BE2C (cell line): ENCODE measurements at places on chromosomes 13 and 19.
A peak's percentile ranks its signal among the peaks of the same experiment; 100 is the strongest.

DNA sequence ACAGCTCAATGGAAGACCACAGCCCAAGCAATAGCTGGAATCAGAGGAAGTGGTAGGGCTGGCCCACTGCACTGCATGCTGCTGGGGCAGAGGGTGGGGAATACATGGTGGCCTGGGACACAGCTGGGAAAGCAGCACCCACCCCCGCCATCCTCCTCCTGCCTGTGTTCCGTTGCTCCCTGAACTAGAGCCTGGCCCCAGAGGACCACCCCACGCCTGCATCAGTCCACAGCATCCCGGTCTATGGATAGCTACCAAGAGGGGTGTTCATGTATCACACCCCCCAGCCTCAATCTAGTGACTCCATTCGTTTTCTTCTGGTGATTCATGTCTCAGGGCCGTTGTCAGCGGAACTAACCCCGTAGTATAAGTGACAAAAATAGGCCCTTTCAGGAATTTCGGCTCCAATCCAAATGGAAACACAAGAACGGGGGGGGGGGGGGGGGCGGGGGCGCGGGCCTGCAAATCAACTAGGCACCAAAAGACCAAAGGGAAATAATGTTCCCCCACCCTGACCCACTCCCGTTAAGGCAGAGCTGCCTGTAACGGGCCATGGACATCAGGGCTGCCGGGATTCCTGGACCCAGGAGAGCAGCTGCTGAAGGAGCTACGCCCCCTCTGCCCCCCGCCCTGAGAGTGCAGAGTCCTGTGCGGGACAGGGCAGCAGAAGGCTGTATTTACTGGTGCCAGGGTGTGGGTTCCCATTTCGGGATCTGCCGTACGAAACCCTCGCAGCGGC lies 18.9 kb upstream of the EPHX3 start:
- DNase-seq = no peak

DNA sequence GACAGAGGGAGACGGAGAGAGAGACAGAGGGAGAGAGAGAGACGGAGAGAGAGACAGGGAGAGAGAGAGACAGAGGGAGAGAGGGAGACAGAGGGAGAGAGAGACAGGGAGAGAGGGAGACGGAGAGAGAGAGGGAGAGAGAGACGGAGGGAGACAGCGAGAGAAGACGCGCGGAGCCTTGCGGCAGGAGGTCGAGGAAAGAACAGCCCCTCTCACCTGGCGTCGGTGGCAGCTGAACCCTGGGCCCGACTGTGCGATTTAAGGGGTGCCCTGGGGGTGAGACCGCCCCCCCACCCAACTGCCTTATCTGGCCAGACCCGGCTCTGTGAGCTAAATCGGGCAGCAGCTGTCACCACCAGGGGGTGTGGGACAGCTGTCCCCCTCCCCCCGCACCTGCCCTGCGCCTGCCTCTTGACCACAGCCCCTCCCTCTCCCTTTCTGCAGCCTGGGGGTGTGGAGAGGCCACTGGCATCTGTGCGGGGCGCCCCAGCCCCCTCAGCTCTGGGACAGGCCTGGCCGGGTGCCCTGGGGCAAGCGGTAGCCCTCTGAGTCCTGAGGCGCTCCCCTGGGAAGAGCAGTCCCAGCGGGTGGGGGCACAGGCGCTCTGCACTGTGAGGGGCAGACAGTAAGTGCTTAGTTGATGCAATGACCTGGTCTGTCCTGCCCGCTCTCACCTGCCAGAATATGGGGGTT lies 10.8 kb downstream of the JOSD2 start:
- peak; percentile 54 for DNase-seq

DNA sequence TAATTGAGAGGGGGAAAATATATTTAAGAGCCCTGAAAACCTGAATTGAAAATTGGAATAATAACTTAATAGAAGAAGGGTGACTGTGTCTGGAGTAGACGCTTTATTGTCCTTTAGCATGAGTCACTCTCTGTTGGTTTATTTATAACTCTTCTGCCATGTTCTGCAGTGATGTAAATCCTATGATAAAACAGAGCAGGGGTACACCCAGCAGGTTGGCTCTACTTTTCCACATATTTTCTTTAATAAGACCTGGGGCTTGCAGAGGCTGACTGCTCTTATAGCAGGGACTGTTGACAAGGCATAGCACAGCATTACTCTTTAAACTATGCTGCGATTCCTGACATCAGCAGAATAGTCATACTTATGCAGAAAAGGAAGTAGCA lies 389.9 kb upstream of the PCDH9 start:
- DNase-seq = no peak

- DNase-seq = no peak
These were observed 28.2 kb upstream of the C13orf46 start for GRCh38 chr13:114002009-114002544.
